ENCODE measurements at places on chromosomes 1 and 21. TPM values are rescaled to one million over a fixed set of nuclear protein-coding genes. Genes with fewer than 3 reads are reported as not detected.

DNA sequence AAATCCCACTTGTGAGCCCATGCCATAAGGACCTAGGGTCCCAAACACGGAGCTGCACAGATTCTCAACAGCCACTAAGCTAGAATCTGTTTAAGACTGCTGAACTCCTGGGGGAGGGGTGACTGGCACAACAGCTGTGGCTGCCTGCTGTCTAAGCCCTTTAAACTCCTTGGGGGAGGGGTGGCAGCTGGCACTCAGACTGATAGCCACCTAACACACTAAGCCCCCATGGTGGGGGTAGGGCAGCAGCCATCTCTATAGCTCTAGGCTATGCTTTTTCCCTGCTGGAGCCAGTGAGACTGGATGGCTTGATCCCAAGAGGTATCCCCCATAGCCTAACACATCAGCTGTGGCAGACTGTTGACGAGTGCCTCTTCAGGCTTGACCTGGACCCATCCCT, 73.3 kb upstream of the FMO3 start:
- H3K36me3 ChIP-seq = no peaks in the 10 kb centered on the region
- H3K27me3 ChIP-seq = no peaks in the 10 kb centered on the region
- no peak overlapping the region for H3K4me3 ChIP-seq
- DNase-seq = no peak

- no peaks in the 10 kb centered on the region for H3K4me1 ChIP-seq
- no peaks in the 10 kb centered on the region for H3K36me3 ChIP-seq
- no peak overlapping the region for H3K4me3 ChIP-seq
- H3K27me3 ChIP-seq = no peaks in the 10 kb centered on the region
- no peak for DNase-seq
Observed at GRCh38 chr1:18174037-18174436, 66.4 kb downstream of the IGSF21 start.

The NBL1 gene
- total RNA-seq = 188 TPM

DNA sequence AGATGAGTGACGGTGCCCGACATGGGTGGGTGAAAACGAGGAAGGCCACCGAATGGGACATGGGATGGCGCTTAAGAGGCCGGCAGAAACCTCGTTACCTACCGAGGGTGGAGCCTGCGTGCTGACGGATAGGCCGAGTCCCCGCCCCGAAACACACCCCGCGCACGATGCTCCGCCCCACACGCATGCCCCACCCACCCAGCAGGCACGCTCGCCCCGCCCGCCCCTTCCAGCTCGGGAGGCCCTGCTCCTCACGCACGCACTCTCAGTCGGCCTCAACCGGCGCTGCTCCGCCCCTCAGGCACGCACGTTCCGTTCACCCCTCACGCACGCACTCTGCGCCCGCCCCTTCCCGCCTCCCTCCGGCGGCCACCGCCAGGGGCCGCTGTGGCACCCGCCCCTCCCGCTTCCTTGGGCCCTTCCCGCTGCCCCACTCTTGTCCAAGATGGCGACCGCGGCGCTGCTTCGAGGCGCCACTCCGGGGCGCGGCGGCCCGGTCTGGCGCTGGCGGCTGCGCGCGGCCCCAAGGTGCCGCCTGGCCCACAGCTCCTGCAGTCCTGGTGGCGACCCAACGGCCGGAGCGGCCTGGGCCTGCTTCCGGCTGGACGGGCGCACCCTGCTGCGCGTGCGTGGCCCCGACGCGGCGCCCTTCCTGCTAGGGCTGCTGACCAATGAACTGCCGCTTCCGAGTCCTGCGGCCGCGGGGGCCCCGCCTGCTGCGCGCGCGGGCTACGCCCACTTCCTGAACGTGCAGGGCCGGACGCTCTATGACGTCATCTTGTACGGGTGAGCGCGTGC, at the start of gene IBA57:
TSS of gene IBA57 (plus strand) at position 433 of the 798 bp plus-strand sequence. CDS start at position 446, 13 bp downstream.
- H3K4me3 ChIP-seq = peak within 1 kb of the TSS; percentile 76
- peak; percentile 100 for DNase-seq
- H3K27me3 ChIP-seq = no peaks in the 10 kb centered on the region
- H3K27ac ChIP-seq = peak within 1 kb of the TSS; percentile 98
- H3K36me3 ChIP-seq = no peaks in the 10 kb centered on the region
- H3K4me1 ChIP-seq = no peaks in the 10 kb centered on the region

- DNase-seq = no peak
- no peaks in the 10 kb centered on the region for H3K4me1 ChIP-seq
- no peak overlapping the region for H3K27ac ChIP-seq
Observed at GRCh38 chr1:231553320-231553719, 24.9 kb downstream of the TSNAX start.

The GJB5 gene
- not detected for total RNA-seq

The RRP1B gene
- 15.9 TPM for total RNA-seq

- DNase-seq = no peak
- H3K27me3 ChIP-seq = no peaks in the 10 kb centered on the region
- H3K4me3 ChIP-seq = no peak overlapping the region
- H3K36me3 ChIP-seq = no peaks in the 10 kb centered on the region
Observed at GRCh38 chr1:25569597-25570396, 26.4 kb downstream of the LDLRAP1 start.

DNA sequence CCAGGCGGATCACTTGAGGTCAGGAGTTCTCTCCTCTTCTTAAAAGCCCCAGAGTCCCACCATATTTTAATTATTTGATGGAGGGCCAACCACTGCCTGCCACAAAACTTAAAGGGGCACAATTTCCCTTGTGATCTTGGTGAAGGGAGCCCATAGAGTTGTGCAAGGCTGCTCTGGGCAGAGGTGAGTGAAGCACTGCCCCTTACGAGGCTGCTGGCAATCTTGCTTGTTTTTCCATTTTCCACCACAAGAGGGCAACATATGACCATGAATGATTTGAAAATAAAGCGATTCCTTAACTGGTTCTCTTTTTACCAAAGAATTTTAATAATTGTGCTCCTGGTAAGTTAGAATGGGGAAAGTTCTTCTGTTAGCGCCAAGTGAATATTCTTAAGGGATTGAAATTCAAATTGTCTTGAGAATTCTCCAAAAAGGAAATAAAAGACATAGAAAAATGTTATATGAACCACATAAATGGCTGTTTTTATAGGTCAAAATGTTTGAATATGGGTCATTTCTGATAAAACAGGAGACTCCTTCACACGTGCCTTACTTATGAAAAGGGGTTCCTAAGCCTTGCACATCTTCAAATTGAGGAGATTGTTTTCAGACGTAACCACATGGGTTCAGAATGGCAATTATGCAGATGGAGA, 22.7 kb downstream of the PGM1 start:
- peaks cover 6% of the 10 kb centered on the region for H3K4me1 ChIP-seq
- H3K4me3 ChIP-seq = no peak overlapping the region
- no peak overlapping the region for H3K27ac ChIP-seq
- H3K27me3 ChIP-seq = no peaks in the 10 kb centered on the region
- no peaks in the 10 kb centered on the region for H3K36me3 ChIP-seq
- peak; percentile 47 for DNase-seq

The COP1 gene
- total RNA-seq = 54.2 TPM

- DNase-seq = no peak
- no peaks in the 10 kb centered on the region for H3K36me3 ChIP-seq
- no peaks in the 10 kb centered on the region for H3K4me1 ChIP-seq
- no peaks in the 10 kb centered on the region for H3K27me3 ChIP-seq
- no peak overlapping the region for H3K27ac ChIP-seq
- H3K4me3 ChIP-seq = no peak overlapping the region
Observed at GRCh38 chr1:33072707-33073106, 8.2 kb upstream of the AZIN2 start.

- no peaks in the 10 kb centered on the region for H3K4me1 ChIP-seq
- H3K4me3 ChIP-seq = no peak overlapping the region
- DNase-seq = no peak
- no peaks in the 10 kb centered on the region for H3K27me3 ChIP-seq
- no peaks in the 10 kb centered on the region for H3K36me3 ChIP-seq
Observed at GRCh38 chr1:17816511-17816910, 61.4 kb downstream of the ACTL8 start.

DNA sequence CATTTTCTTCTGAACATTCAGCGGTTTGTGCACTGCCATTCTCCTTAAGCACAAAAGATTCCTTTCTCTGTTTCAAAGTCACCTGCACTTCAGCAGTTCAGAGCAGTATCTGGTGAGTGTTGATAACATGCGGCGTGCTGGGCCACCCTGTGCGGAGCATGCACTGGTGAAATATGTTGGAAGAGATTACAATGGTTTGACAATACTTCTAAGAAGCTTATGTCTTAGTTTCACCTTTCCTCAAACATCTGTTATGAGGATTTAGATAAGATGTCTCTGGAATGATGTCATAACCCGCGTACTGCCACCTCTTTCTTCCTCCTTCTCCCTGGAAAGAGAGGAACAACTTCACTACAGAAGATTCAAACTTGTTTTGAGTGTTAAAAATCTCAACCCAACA, 650.3 kb downstream of the AJAP1 start:
- no peak overlapping the region for H3K27ac ChIP-seq
- no peak for DNase-seq
- H3K27me3 ChIP-seq = no peaks in the 10 kb centered on the region
- no peaks in the 10 kb centered on the region for H3K4me1 ChIP-seq
- no peak overlapping the region for H3K4me3 ChIP-seq
- H3K36me3 ChIP-seq = no peaks in the 10 kb centered on the region
